ENCODE measurements at places on chromosomes 16 and 17. TPM values are rescaled to one million over a fixed set of nuclear protein-coding genes. Genes with fewer than 3 reads are reported as not detected.

Gene DBNDD1
- 1.3 TPM for total RNA-seq

Gene KCNAB3
- total RNA-seq, result 2.6 TPM

Gene NPIPA8
- total RNA-seq, result 0.39 TPM

Gene TM4SF5
- not detected for total RNA-seq

Gene ZNF200
- total RNA-seq, result 9.1 TPM

Gene CCL16
- not detected for total RNA-seq

Gene NXPH3
- 1.3 TPM for total RNA-seq

Gene ACSM2A
- total RNA-seq, result not detected

Gene AGRP
- not detected for total RNA-seq

Gene CLEC19A
- not detected for total RNA-seq

Gene CETP
- not detected for total RNA-seq
